ENCODE measurements at places on chromosomes 7 and 10.

GRCh38 chr7:108684629-108685028, 115.0 kb downstream of the DNAJB9 start:
- DNase-seq = no peak

DNA sequence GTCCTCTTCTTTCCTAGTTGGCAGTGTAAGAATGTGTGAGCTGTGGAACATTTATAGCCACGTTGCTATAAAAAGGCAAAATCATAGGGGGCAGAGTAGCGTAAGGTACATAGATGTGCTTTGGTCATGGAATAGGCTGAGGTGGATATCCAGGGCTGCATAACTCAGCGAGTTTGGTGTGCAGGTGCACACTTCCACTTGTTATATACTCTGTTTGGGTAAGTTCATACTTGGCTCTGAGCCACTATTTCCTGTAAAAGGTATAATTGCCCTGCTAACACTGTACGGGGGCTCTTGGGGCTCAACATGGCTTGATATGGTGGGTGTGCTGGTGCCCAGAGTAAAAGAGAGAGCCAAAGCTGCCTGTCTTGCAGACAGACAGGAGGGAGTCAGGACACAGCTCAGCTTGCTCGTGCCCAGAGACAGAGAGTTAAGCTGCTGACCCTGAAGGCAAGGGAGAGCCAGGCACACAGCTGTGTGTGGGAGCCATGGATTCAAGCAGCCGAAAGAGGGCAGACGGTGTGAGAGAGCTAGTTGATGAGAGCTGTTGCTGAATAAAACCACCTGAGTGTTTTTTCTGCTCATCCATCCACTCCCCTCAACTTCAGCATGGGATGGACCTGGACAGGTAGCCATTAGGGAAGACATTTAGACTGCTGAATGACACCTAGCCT, 126.7 kb downstream of the DKK1 start:
- no peak for DNase-seq

- DNase-seq = no peak
Measured at GRCh38 chr10:103231047-103231551, 14.6 kb upstream of the RPEL1 start.

DNA sequence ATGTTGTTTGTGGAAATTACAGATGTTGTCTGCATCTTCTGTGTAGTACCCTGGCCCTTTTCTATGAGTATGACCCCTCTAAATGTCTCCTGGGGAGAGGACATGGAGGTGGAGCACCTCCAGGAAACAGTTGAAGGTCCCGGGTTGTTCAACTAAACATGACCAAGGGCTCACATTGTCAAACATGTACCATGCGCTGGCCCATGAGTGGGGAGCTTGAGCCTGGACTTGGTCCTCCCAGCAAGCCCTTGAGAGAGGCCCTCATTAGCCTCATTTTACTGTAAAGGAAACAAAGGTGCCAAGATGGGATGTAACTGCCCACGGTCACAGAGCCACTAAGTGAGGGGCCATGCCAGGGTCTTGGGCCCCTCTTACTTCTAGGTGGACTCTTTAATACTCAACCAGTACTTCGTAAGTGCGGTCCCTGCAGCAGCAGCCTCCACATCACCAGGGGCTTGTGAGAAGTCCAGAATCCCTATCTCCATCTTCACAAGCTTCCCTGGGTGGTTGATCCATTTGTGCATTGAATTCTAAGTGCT, 31.2 kb downstream of the C10orf71 start:
- no peak for DNase-seq

- DNase-seq = no peak
Measured at GRCh38 chr7:100641860-100642533, 645 bp upstream of the TFR2 start.

DNA sequence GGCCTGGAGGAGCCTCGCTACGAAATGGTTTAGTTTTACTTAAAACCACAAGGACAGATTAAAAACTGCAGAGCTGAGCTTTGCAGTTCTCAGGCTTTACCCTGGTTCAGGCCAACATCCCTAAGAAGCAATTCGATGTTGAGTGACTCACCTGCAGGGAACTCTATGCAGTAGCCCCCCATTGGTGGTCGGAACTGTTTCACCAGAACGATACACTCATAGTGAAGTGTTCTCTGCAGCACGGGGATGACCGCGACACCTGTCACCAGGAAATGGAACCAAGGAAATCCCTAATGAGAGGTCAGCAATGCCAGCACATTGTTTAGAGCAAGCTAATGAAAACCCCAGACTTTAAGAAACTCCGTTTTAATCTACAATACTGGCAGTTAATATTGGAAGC, 18.0 kb downstream of the NUDT5 start:
- no peak for DNase-seq

- no peak for DNase-seq
Measured at GRCh38 chr7:154416714-154417113, 364.5 kb downstream of the DPP6 start.

GRCh38 chr10:13340068-13340467, 8.0 kb downstream of the SEPHS1 start:
- DNase-seq = no peak

- no peak for DNase-seq
Measured at GRCh38 chr10:101053516-101053915, 8.3 kb upstream of the KAZALD1 start.

DNA sequence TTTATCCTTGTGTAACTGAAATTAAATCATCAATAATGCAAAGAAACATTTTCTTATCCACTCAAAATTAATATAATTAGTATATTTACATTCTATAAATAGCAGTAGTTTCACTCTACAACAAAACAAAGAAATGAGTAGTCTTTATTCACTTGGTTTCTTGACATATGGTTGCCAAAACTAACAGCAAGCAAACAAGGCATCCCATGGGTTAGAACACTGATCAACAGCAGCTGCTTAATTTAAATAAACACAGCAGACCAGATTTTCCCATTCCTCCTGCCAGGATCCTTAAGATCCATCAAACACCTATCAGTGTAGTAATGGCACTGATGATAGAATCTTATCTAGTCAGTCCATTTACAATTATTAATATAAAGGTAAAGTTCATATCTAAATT, 22.1 kb downstream of the NCAPG2 start:
- no peak for DNase-seq

DNA sequence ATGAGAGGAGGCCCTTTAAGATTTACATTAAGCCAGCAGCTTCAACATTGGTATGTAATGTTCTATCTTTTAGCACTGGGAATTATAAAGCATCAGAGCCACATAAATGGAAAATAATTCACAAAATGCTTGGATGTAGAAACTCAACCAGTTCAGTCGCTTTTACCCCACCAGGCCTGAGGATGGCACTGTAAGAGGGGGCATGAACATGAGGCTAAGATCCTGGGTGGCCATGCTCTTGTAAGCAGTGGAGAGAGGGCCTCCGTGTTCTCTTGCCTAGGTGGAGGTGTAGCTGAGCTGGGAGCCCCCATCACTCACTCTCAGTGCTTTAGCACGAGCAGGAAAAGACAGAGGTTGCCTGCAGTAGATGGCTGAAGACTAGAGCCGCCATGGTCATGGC, 238.8 kb downstream of the FANK1 start:
- no peak for DNase-seq

DNA sequence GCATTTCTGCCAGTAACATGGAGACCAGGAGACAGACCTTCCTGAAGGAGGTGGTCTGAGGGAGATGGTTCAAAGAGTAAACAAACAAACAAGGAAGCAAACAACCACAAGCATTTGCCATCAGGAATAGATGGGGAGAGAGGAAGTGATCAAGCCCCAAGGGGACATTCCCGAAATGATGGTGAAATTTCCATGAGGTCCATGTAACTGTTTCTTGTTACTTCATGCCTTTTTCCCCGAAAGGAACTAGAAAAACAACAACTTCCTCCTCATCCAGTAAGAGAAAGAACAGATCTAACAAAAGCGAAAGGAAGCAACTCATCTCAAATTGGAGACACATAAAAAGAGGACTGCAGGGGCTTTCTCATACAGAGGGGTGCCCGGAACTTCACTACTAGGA, 152.5 kb upstream of the ZNF32 start:
- no peak for DNase-seq

DNA sequence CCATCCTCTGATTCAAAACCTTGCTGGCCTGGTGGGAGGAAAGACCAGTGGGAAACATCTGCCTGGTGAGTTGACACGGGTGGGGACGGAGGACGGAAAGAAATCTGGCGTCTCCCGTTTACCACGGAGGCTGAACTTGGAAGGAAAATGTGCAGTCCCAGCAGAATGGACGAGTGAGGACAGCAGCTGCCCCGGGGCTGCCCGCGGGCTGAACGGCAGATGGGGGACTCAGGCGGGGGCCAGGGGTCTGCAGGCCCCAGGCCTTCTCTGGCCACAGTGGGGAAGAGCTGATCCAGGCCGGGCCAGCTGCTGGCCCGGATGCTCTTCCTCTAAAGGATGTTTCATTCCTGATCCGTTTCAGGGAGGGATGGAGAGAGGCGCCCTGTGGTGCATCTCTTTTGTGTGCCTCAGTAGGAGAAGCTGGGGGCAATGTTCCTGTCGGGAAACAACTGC, 147.5 kb upstream of the CHST15 start:
- no peak for DNase-seq

DNA sequence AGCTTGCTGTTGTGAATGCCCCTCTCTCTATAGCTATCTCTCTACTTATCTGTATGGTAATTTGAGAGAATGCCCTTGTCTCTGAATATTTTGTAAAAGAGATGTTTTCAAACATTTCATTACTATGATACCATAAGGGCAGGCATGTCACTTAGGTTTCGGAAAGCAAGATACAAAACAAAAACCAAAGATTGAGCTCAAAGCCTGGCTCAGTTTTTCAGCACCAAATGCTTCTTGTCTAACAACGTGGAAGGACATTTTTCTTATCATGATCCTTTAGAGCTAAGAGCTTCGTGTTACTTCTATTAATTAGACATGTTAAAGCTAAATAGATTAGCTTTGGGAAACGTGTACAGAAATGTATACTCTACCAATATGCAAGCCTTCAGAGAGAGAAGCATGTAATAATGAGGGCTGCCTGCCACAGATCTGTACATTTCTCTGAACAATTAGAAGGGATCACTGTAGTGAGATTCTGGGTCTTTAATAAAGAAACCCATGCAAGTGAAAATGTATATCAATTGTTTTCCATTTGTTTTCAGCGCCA, 148.9 kb downstream of the ARID5B start:
- DNase-seq = no peak

- DNase-seq = no peak
Measured at GRCh38 chr10:71763352-71764127, 9.8 kb downstream of the VSIR start.

GRCh38 chr7:129958643-129959470, 6.1 kb upstream of the UBE2H start:
- no peak for DNase-seq

DNA sequence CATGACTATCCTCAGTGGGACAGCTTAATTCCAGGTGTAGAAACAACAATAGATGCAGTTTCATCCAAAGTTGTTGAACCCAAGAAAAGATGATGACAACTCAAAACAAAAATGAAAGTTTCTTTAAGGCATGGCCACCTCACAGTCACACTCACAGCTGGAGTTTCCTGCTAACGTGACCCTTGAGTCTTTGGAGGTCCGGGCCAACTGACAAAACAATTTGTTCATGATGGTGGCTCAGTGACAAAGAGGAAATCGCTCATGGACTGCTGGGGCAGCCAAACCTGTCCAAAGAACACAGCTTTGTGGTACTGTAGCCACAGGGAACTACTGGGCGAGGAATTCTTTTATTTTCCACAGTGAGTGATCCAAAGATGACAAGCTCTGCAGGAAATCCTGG, 96.0 kb upstream of the JCAD start:
- DNase-seq = no peak

DNA sequence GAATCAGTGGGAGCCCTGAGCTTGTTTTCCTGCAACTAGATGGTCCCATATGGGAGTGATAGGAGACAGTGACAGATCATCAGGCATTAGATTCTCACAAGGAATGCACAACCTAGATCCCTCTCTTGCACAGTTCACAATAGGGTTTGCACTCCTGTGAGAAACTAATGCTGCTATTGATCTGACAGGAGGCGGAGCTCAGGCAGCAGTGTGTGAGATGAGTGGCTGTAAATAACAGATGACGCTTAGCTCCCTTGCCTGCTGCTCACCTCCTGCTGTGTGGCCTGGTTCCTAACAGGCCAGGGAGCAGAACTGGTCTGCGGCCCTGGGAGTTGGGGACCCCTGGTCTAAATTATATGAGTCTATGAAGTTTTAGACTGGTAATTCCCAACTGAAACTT, 3.9 kb downstream of the MIOS start:
- DNase-seq = no peak

DNA sequence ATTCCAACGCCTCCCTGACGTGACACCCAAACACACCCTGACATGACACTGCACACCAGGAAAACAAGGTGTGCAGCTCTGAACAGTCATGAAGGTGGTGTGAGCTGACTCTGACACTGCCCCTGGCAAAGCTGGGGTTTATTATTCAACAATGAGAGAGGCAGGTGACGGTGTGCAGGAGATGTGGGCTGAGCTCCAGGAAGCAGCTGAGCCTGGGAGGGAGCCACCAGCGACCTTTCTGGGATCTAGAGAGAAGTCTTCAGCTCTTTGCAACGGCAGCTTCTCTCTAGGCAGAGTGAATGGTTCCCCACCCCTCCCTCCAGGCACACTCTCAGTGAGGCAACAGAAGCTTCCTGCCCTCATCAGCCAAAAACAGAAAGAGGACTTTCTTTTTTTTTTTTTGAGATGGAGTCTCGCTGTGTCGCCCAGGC, 65.6 kb downstream of the SH3PXD2A start:
- no peak for DNase-seq

- peak; percentile 53 for DNase-seq
Measured at GRCh38 chr10:103470761-103471653, 8.0 kb downstream of the CALHM3 start.

GRCh38 chr10:89793649-89794254, 92.4 kb downstream of the KIF20B start:
- no peak for DNase-seq

- DNase-seq = no peak
Measured at GRCh38 chr10:47079204-47079580, 168.0 kb downstream of the PTPN20 start.

GRCh38 chr10:23558361-23558799, 119.5 kb downstream of the OTUD1 start:
- DNase-seq = no peak

DNA sequence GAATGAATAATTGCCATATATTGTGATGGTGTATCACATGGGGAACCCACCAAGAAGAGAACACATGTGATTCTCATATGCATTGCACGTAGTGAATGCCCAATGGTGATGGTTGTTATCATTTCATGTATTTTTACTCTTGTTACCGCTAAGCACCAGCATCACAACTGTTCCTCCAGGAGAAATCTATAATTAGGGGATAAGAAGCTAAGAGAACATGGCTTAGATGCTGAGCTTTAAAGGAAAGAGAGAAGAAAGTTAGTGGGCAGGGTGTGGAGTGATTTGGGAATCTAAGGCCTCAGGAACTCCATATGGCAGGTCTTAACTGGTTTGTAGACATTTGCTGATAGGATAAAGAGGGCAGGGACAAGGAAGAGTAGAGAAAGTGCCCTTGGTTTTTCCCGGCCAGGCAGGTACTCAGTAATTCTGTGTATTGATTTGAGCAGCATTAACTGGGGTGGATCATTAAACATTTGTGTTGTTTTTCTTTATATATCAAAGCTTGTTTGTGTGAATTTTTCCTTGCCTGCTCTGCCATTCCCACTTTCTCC, 145.9 kb downstream of the LRRC4 start:
- DNase-seq = no peak

All from activated CD8-positive, alpha-beta memory T cell treated with anti-CD3 and anti-CD28 coated beads for 4 hours (primary cell).